ENCODE measurements at places on chromosomes 11 and 22. TPM values are rescaled to one million over a fixed set of nuclear protein-coding genes. Genes with fewer than 3 reads are reported as not detected.

- DNase-seq = no peak
Measured at GRCh38 chr22:28769394-28770085, 3.0 kb upstream of the CCDC117 start.

DNA sequence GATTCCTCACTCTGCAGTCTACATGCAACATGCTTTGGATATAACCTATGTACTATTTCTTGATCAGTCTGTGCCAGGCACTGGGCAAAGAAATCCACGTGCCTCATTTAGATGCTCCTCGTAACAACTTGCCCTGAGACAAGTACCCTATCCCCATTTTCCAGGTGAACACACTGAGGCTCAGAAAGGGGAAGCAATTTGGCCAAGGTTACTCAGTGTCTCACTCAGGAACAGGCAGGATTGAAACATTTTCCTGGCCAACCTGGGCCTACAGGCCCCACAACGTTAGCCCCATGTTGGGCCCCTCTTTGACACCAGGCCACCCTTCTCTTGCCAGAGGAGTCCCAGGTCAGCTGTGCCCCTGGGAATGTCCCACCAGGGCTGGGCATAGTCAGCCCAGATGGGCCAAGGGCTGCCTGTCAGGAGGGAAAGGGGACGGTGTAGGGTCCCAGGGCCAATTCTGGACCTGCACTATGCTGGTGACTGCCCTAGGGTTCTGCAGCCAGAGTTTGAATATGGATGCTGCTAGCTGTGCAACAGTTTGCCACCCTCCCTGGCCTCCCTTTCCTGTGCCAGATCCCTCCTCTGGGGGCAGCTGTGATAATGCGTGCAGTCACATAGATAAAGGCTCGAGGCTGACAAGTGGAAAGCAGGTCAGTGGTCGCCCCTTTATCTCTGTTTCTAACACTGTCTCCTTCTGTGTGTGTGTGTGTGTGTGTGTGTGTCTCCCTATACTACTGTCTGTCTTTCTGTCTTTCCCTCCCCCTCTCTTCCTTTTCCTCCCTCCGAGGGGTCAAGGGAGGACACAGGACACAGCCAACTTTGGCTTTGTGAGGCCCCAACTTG, 10.4 kb upstream of the EMID1 start:
- no peak for DNase-seq

GRCh38 chr11:126718276-126718675, 282.3 kb downstream of the KIRREL3 start:
- no peak for DNase-seq

DNA sequence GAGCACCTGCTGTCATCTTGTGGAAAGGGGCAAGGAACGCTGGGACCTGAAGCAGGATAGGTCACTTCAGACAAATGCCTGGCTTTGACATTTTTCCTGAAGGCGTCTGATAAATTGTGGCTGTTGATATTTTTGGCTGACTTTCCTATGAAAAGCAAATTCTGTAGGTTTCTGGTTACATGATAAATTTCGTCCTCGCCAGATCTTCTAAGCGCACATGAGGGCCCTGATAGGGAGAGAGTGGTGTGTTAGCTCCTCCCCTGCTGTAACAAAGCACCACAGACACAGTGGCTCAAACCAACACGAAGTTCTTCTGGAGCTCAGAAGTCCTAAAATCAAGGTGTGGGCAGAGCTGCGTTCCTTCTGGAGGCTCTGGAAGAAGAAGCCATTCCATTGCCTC, 19.6 kb downstream of the APOL4 start:
- DNase-seq = no peak

SCGB2A2 gene
- not detected for total RNA-seq

STK33 gene
- total RNA-seq = 0.34 TPM

- no peak for DNase-seq
Measured at GRCh38 chr11:28442131-28442530, 333.9 kb downstream of the METTL15 start.

CRYBB3 gene
- not detected for total RNA-seq

SCT gene
- not detected for total RNA-seq

OR51I1 gene
- not detected for total RNA-seq

DNA sequence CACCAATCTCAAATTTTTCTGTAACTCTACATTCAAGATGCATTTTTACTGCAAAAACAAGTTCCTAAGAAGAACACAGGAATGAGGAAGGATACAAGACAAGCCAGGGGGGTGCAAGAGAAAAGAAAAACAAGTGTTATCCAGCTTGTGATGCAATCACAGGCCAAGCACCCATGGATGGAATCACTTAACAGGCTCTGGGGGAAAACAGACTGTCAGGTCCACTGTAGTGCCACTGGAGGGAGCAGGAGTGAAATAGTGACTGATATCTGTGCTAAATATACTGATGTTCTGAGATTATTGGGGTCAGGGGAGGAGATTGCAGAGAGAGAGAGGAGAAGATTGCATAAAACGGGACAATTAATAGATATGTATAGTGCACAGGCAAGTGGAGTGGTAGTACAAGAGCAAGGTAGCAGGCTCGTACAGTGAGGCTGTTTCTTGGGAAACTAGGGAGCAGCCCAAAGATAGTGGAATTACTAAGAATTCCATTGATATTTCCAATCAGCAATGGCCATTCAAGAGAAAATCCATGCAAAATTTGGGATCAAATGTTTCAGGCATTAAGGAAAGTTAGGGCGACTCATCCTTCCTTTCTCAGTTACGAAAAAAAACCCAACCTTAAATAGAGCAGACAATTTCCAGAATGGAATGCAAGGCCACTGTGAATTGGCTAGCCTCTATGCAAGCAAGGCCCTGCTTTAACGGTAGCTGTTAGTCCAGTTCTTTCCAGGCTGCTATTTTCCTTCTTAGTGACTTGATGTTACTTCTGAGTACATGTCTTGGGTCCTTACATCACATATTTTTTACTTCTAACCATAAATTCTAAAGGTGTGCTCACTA, 52.2 kb upstream of the CEP126 start:
- DNase-seq = no peak

DNA sequence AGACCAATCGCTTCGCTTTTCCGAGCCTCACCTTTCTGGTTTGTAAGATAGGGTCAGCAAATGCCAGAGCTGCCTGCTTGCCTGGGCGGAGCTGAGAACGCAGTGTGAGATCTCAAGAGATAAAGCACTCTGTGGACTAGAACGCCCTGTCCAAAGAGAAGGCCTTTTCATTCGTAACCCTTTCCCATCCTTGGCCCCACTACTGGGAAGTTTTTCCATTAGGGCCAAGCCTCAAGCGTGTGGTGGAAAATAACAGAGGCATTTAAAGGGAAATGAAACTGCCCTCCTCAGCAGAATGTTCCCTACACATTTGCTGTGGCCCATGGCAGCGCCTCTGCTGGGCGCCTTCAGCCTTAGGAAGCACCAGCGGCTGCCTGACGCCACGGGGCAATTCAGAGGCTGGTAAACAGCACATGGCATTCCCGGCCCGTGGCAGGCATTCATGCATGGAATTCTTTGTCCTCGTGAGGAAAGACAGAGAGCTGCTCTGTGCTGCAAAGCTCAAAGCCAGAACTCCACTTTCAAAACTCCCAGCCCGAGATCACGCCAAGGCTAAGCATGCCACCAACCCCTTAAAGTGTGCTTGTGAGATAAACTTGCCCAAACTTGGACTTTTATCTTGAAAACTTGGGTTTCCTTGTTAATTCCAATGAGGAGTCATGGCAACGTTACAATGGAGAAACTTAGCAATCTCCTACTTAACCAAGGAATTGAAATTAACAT, 38.1 kb downstream of the AHNAK start:
- DNase-seq = no peak

- no peak for DNase-seq
Measured at GRCh38 chr11:125443767-125444311, 52.2 kb downstream of the FEZ1 start.

DNA sequence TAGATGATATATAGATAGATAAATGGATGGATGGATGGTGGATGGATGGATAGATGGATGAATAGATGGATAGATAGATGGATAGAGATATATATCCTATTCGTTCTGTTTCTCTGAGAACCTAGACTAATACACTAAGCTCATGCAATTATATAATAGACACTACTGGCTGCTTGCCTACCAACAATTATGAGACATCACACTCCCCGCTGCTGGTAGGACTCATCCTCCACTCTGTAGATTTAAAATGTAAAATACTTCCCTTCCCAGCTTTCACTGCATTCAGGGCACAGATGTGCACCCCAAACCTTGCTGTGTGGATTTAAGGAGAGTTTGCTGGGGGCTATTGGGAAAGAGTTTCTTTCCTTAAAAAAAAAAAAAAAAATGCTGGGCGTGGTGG, 28.3 kb upstream of the RCN1 start:
- DNase-seq = no peak

GRCh38 chr11:79616392-79616851, 175.6 kb upstream of the TENM4 start:
- no peak for DNase-seq

CATSPERZ gene
- 0.47 TPM for total RNA-seq

DNA sequence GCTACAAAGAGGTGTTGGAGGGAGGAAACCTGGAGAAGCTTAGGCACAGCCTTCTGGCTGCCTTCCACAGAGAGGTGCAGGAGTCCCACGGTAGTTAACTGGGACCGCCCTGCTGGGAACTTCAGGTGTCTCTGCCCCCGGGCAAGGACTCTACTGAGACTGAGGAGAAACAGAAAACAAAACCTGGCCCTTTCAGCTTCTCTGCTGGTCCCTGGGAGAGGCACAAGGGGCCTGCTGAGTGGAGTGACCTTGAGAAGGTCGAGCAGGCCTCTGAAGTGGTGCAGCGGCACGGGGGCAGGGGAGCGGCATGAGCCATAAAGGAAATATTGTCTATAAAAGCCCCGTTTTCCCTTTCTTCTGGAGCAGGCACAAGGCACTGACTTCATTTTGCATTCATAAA, 38.9 kb downstream of the NTM start:
- no peak for DNase-seq

GRCh38 chr11:123251657-123252344, 56.8 kb upstream of the CLMP start:
- DNase-seq = no peak

- peak; percentile 38 for DNase-seq
Measured at GRCh38 chr11:18721561-18722292, 4.3 kb downstream of the IGSF22 start.

GRCh38 chr11:64910451-64911093, 6.4 kb downstream of the ATG2A start:
- DNase-seq = no peak

DNA sequence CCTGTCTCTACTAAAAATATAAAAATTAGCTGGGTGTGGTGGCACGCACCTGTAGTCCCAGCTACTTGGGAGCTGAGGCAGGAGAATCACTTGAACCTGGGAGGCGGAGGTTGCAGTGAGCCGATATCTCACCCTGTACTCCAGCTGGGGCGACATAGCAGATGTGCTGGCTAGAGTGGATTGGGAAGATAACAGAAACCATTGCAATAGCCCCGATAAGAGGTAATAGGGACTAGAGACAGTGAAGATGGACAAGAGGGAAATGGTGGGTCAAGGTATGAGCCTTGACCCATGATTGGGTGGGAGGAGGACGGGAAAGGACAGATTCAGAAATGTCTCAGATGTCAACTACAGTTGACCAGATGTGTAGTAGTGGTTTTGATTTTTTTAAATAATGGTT, 6.1 kb downstream of the SWAP70 start:
- DNase-seq = no peak

Measured in activated T-helper 1 cell treated with anti-CD3 and anti-CD28 coated beads, Interleukin-12 subunit alpha, Interleukin-12 subunit beta, Interleukin-2, Interleukin-4 antibody, amounts not matched to agents 30 ng/mL and 10 ng/mL and 1 ng/mL, durations not matched to agents 14 hours and 24 hours and 36 hours (primary cell).